ENCODE measurements at places on chromosomes 1 and 21. TPM values are rescaled to one million over a fixed set of nuclear protein-coding genes. Genes with fewer than 3 reads are reported as not detected.

Gene SLAMF1
- polyA plus RNA-seq = 0.26 TPM

Gene ENTREP3
- polyA plus RNA-seq = 12.7 TPM

Gene PADI1
- polyA plus RNA-seq = 162 TPM

Gene STUM
- polyA plus RNA-seq = 0.61 TPM

Gene ALPL
- polyA plus RNA-seq = 2.7 TPM

Gene PADI2
- 0.43 TPM for polyA plus RNA-seq

Gene SLC22A15
- polyA plus RNA-seq = 5.1 TPM

Gene NPHS2
- not detected for polyA plus RNA-seq

Gene HPCA
- 0.15 TPM for polyA plus RNA-seq

Gene CTXND2
- not detected for polyA plus RNA-seq

Gene OR2M5
- not detected for polyA plus RNA-seq

Gene TNFRSF1B
- polyA plus RNA-seq = 1.8 TPM

Gene C1orf116
- polyA plus RNA-seq = 85.8 TPM

Gene HMGCS2
- 1.3 TPM for polyA plus RNA-seq

Gene TNFRSF4
- 1.1 TPM for polyA plus RNA-seq

Gene ATP6V1G3
- polyA plus RNA-seq = not detected
